ENCODE measurements at places on chromosomes 7 and 10.
A peak's percentile ranks its signal among the peaks of the same experiment; 100 is the strongest.

DNA sequence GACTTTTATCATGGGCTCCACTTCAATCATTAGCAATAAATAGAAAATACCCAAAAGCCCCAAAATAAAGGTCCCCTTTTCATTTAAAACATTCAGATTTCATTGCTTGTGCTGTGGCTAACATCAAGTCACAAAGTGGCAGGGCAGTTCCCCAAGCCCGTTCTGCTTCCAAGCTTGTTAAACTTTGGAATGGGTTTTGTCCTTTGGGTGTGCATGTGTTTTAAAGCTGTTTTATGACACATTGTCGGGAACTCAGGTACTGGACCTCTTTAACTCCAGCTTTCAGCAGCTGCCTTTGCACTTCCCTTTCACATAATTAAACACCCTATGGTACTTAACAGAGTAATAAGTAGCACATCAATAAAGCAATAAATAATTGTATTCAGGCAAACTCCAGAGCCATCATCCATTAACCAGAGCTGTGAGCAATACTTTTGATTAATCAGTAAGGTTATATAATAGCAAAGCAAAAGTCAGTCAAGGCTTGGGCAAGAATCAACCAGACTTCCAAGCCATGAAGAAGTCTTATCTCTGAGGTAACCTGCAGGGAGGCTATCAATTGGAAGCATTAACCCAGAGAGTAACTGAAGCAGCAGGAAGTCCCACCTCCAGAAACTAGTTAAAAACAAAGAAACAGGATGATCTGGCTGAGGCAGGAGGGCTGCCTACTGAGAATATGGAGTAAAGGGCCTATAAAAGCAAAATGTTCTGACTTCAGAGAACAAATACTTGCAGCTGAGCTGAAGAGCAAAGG lies 56.1 kb upstream of the ARID5B start:
- DNase-seq = no peak

DNA sequence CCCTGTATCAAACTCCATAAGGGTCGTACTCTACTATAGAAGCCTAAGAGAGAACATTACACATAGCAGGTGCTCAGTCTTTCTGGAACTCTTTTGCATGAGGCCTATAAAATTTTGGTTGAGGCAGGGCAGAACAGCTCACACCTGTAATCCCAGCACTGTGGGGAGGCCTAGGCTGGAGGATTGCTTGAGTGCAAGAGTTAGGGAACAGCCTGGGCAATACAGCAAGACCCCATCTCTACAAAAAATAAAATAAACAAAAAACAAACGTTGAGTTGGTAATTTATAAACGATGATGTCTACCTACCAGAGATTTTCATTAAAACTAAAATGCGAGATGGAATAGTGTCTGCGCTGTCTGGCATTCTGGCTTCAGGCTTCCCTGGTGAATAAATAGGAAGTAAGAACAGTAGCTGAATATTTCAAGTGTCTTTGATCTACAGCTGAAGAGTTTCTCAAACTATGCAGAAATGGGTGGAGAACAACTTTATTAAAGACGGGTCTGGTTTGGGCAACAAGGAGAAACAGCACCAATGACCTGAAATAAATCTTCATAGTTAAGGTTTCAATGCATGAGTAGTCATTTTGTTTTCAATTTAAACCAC lies 774 bp downstream of the PON2 start:
- DNase-seq = no peak

- DNase-seq = no peak
Observed at GRCh38 chr10:114239994-114240345, 916 bp downstream of the VWA2 start.

DNA sequence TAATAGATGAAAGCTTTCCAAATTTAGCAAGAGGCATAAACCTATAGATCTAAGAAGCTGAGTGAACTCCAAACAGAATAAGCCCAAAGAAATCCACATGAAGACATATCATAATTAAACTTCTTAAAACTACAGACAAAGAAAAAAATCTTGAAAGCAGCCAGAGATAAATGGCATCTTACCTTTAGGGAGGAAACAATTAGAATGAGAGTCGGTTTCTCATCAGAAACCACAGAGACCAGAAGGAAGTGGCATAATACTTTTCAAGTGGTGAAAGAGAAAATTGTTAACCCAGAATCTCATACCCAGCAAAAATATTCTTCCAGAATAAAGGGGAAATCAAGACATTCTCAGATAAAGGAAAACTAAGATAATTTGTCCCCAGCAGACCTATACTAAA lies 98.9 kb upstream of the NANOS1 start:
- no peak for DNase-seq

DNA sequence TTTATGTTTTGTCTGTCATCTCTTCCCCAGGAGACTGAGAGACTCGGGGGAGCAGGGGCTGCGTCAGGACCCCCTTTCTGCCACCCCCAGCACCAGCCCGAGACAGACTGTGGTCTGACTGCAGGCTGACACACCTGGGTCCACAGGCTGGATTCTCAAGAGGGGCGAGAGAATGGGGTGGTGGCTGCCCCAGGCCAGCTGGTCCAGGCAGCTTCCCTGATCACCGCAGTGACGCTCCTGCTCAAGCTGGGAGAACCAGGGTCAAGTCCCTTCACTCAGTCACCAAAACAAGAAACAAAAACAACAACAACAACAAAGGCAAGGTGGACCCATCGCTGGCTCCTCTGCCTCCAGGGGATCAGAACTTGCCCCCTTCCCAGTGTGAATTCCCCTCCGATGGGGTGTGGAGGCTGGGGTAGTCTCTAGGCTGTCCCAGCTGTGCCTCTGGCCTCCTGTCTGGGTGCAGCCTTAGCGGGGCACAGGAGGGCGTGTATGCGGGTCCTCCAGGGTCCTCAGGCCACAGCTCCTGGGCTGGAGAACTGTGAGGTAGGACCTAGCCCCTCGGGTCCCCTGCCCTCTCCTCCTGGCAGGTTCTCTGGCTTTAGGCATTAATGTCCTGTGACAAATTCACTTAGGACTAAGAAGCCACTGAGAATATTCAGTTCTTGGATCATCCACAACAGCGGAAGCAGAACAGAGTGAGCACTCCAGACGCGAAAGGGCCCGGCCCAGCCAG lies 40.6 kb downstream of the PRKAG2 start:
- DNase-seq = no peak

DNA sequence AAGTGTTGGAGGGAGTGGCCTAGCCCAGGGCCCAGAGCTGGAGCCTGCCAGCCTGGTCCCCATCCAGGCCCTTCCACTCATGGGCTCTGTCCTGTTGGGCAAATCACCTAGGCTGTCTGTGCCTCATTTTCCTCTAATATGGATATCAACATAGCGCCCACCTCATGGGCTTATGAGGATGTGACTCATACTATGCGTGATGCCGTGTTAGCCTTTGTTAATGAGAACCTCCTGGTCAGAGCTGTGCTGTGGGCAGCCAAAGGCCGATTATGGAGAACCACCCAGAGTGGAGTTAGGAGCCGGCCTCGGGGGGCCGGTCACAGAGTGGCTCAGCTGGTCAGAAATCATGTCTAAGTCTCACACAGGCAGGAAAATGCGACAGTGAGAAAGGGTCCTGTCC lies 306.4 kb downstream of the PAXIP1 start:
- DNase-seq = no peak

DNA sequence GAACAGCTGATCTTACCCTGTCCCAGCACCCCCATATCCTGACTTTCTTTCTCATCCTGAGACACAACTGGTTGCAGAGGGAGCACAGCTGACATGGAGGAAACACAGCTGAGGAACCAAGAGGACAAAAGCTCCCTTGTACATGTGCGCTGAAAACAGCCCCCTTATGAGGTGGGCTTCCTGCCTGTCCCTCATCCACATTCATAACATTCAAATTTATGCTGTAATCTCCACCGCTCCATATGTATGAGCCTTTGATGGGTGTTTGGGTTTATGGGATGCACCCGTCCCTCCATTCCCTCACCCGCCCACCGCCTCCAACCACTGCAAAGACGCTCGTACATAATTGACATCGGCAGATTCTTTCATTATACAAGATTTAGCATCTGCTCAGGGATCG lies 49.6 kb upstream of the BTRC start:
- no peak for DNase-seq

- peak; percentile 58 for DNase-seq
Observed at GRCh38 chr10:79069325-79070080, 737 bp downstream of the ZMIZ1 start.

GRCh38 chr10:61785473-61786105 lies 115.9 kb upstream of the ARID5B start:
- DNase-seq = no peak

DNA sequence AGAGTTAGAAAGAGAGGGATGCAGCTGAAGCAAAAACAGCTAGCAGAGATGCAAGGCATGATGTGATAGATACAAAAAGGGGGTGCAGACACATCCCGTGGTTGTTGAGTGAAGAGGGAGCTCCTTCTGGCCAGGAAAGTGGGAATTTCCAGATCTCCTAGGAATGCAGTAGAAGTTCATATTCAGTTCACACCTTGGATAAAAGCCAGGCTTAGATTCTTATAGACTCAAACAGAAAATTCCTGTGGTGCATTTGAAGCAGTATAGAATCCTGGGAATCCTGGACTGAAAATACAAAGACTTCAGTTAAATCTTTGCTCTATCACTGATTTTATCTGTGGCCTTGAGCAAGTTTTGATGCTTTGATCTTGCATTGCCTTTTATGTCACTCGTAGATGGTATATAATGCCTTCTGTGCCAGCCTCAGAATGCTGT lies 33.9 kb downstream of the SGPL1 start:
- DNase-seq = no peak

GRCh38 chr7:98420966-98421612 lies 20.2 kb upstream of the BAIAP2L1 start:
- peak; percentile 75 for DNase-seq

GRCh38 chr10:74460812-74461211 lies 309.8 kb downstream of the ADK start:
- no peak for DNase-seq

DNA sequence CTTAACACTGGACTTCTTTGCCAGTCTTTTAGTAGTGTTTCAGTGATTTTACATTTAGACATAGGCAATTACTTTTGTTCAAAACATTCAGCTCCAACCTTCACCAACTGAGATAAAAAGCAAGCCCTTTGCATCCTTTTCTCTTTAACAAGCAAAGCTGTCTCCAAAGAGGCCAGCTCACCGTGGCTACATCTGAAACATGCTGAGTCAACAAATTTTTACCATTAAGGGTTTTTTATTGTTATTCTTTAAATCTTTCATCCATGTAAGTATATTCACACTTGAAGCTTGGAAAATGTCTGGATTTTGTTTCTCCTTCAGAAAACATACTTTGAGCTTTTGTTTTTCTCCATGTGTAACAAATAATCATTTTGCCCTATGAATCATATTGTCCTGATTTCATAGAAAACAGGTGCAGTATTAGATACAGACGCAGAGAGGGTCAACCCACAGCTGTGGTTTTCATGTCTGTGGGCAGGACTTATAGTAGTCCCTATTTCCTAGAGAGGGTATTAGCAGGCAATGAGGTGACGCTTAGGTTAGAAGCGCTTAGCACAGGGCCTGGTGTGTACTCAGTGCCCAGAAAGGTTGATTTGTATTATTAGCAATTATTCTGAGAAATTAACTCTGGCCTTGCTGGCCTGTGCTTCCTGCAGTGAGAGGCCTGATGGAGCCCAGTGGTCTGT lies 99.5 kb downstream of the MKI67 start:
- no peak for DNase-seq

GRCh38 chr7:46011501-46011900 lies 90.4 kb upstream of the IGFBP3 start:
- DNase-seq = no peak

- no peak for DNase-seq
Observed at GRCh38 chr10:30207485-30208052, 141.5 kb downstream of the MTPAP start.

GRCh38 chr7:65448816-65449504 lies 75.3 kb downstream of the ZNF92 start:
- no peak for DNase-seq

- DNase-seq = no peak
Observed at GRCh38 chr10:26780106-26780792, 80.5 kb downstream of the ABI1 start.

DNA sequence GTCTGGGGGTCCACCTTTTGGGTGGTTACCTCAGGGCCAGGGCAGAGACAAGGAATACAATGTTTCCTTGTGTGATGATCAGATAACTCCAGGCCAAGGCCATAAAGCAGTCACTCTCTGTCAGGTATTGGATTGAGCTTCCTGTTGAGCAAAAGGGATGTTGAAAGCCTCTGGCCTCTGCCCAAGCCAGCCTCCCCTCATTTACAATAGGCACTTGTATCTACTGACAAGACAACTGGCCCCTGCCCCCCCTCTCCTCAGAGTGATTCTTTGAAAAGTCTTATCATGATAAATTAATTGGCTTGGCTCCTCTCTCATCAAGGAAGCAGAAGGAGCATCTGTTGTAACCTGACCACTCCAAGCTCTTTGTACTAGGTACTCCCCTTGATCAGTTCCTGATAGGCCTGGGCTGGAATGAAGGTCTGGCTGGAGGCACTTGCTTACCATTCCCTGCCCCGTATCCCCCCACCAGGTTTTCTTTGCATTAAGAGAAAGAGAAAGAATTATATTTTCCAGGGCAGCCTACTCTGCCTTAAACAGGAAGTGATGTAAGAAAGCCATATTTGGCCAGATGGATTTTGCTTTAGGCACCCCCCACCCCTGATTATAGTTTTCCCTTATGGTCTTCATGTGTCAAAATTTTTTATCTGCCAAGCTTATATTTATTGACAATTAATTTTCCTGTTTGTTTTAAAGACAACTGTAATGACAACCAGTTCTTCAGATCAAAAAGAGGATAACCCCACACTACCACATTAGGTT lies 42.1 kb upstream of the HPS1 start:
- no peak for DNase-seq

GRCh38 chr10:80473692-80474596 lies 19.8 kb downstream of the TSPAN14 start:
- no peak for DNase-seq

GRCh38 chr10:124172181-124172916 lies 79.0 kb upstream of the CHST15 start:
- DNase-seq = no peak

GRCh38 chr10:60346661-60347060 lies 43.0 kb downstream of the ANK3 start:
- DNase-seq = no peak

GRCh38 chr10:97109547-97109946 lies 76.2 kb downstream of the SLIT1 start:
- no peak for DNase-seq

GRCh38 chr7:44999245-45000092 lies 532 bp upstream of the CCM2 start:
- DNase-seq = peak; percentile 100

- no peak for DNase-seq
Observed at GRCh38 chr10:80458263-80458625, 4.1 kb downstream of the TSPAN14 start.

DNA sequence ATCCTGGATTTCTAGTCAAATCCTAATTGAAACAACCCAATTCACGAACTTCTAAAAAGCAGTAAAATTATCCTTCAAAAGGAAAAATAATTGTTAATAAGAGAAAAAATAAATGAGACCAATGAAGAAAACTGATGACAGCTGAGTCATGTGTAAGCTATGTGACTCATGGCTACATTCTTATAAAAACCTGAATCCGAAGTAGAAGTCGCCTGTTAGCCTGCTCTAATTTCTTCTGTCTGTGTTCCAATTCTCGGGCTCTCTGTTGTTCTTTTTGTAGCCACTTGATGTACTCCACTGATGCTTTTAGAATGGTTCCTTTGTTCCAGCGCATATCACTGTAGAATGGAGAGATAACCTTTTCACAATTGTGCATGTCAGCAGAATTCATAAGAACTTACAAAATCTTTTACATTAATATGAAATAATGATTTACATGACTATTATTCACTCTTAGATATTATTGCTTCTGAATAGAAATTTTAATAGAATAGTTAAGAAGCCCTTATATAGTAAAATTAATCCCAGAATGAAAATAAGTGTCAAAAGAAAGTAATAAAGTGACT lies 88.8 kb downstream of the TFEC start:
- no peak for DNase-seq

- no peak for DNase-seq
Observed at GRCh38 chr10:78970261-78970660, 98.5 kb upstream of the ZMIZ1 start.
